ENCODE measurements at places on chromosomes 1 and 21.

GRCh38 chr21:19197950-19198349, 794.4 kb upstream of the TMPRSS15 start:
- DNase-seq = no peak

- DNase-seq = no peak
Measured at GRCh38 chr21:38861056-38861455, 55.3 kb downstream of the ETS2 start.

DNA sequence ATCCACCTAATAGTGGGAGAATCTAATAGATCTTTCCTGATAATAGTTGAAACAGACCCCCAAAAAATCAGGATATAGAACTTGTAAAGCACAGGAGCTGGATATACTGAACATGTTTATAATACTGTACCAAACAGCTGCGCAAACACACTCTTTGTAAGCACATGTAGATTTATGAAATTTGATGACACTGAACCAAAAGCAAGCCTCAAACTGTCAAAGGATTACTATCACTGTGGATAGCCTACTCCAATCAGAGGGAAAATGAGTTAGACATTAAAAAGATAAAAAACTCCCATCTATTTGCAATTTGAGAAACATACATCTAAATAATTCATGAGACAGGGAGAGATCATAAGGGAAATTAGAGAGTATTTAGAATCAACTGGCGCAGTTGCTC, 26.1 kb downstream of the RCAN3 start:
- no peak for DNase-seq

GRCh38 chr1:100449477-100449876, 88.5 kb upstream of the GPR88 start:
- DNase-seq = no peak
